ENCODE measurements at places on chromosomes 16 and 17. TPM values are rescaled to one million over a fixed set of nuclear protein-coding genes. Genes with fewer than 3 reads are reported as not detected.

DNA sequence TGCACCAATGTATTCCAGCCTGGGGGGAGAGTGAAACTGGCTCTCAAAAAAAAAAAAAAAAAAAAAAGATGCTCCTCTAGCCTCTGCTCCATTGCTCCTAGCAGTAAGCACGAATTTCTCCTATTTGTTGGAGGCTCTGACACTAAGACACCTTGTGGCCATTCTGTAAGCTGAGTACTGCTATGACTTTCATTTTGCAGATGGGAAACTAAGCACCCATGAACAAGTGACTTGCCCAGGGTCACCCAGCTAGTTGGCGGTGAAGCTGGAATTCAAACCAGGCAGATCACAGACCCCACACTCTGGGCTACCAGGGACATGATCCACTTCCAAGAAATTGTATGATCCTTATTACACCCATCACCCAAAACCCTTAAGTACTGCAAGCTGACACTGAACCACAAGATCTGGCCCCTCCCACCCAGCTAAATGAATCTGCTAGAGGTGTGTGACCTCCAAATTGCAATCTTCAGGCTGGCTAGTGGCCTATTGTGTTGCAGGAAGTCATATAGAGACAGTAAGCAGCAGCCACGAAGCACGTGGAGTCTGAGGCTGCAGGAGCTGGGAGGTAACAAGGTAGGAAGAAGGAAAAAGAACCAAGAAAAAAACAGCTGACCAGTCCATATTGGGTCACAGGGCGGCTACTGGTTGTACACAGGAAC lies 209.4 kb downstream of the XYLT1 start:
- no peak for DNase-seq
- no peaks in the 10 kb centered on the region for H3K36me3 ChIP-seq
- H3K4me1 ChIP-seq, result no peaks in the 10 kb centered on the region
- no peak overlapping the region for H3K4me3 ChIP-seq
- no peak overlapping the region for H3K27ac ChIP-seq

GRCh38 chr17:1059131-1059795 lies 62.3 kb downstream of the TIMM22 start:
- H3K4me1 ChIP-seq, result peaks cover 8% of the 10 kb centered on the region
- no peak overlapping the region for H3K4me3 ChIP-seq
- DNase-seq, result no peak
- peaks cover 42% of the 10 kb centered on the region for H3K36me3 ChIP-seq

DNA sequence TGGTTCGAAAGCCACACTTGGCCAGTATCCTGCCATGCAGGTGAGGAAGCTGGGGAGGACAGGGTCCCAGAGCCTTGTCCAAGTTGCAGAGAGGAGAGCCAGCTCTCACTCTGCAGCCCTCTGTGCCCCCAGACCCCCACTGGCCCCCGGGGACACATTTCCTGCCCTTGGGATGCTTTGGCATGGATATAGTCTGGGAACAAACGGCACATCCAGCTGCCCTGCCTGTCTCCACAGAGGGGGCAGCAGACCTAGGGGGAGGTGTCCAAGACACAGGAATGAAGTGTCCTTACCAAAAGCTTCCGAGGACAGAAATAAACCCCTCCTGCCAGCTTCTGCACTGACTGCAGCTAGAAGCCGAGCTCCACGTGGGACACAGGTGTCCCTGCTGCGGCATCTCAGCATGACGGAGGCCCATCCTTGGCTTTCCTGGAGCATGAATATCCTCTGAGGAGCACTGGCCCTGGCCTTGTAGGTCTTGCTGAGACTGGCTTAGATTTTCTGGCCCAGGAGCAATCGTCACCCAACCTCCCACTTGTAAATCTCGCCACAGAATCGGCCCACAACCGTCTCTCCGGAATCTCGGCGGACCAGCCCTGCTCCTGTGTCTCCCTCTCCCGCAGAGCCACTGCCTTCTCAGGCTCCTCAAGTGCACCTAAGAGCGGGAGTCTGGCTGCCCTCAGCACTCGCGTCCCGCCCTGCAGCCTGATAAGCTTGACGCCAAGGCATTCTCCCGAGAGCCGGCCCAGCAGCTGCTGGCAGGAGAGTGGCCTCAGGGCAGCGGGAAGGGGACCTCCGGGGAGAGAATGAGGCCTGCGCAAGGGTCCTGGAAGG lies 1.1 kb upstream of the CAPN15 start:
- peaks cover 25% of the 10 kb centered on the region for H3K36me3 ChIP-seq
- no peaks in the 10 kb centered on the region for H3K27me3 ChIP-seq
- H3K27ac ChIP-seq, result peak overlapping the region; percentile 89
- peaks cover 8% of the 10 kb centered on the region for H3K4me1 ChIP-seq

DNA sequence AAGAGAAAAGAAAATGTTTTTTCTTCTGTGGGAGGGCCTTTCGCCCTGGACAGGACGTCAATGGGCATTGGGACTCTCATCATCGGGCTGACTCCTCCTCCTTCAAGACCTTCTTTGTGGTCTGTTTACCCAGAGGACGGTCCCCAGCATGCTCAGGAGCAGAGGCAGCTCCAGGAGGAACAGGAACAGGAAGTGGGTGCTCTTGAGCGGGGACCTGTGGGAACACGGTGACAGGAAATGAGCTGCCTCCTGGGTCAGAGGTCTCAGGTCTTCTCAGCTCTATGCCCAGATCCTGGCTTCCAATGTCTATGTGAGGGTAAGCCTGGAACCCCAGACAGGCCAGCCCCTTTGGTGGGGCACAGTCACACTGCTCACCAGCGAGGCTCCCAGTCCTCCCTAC lies 12.2 kb downstream of the CD300LD start:
- DNase-seq, result no peak
- H3K4me1 ChIP-seq, result peaks cover 5% of the 10 kb centered on the region

DNA sequence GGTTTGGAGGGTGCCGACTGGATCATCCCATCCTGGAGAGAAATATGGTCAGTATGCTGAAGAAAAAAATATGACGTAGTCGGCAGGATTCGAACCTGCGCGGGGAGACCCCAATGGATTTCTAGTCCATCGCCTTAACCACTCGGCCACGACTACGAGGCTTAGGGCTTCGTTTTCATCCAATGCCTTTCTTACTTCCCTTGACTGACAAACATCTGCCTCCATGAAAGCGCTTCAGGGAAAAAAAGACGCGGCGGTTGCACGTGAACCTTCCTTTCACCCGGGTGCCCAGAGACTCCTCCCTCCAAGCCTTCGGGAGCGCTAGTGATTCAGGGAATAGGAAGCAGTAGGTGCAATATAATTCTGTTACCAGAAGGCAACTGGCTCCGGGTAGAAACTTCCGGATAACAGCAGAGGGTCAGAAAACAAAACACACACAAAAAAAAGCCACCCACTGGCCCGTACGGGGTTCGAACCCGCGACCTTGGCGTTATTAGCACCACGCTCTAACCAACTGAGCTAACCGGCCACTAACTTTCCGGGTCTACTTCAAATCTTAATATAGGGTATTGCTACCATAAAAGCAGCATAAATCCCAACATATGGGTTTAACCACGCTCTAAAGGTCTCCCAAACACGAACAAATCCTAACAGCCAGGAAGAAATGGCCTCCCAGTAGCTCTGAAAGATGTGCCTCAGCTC lies 16.3 kb upstream of the AURKB start:
- no peaks in the 10 kb centered on the region for H3K27me3 ChIP-seq
- H3K36me3 ChIP-seq, result peaks cover 76% of the 10 kb centered on the region
- H3K27ac ChIP-seq, result peak overlapping the region; percentile 92
- H3K4me1 ChIP-seq, result peaks cover 24% of the 10 kb centered on the region

KRTAP4-5 gene
- total RNA-seq, result not detected

KRTAP4-3 gene
- not detected for total RNA-seq

ZBTB4 gene
- 26.3 TPM for total RNA-seq

DNA sequence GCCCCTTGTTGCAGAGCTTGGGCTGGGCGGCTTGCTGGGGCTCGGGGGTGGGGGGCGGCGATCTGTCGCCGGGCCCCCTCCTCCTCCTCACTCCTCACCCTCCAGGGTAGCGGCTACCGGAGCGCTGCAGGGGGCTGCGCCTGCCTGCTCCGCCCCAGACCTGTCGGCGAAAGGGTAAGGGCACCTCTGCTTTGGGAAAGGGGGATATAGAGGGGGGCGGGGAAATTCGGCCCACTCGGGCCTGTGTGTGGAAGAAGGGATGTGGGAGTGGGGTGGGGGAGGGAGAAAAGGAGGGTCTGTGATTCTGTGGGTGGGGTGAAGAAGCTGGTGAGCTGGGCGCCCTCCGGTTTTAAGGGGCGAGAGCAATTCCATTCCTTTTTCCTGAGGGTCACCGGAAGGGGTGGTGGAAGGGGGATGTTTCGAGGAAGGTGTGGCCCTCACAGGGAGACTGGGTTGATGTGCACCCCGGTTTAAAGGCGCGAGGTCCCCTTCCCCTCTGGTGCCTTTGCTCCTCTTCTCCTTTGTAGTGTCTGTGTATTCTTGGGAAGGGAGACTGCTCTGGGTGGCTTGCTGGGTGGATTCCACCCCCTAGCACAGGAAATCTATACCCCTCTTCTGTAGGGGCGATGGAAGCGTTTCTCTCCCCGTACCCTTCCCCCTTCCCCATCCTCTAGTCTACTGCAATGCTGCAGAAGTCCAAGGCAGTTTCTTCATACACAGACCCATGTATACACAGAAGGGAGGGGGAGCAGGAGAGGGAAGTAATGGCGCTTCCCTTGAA lies 878 bp downstream of the TAOK1 start:
- H3K27me3 ChIP-seq, result no peaks in the 10 kb centered on the region
- peak overlapping the region; percentile 96 for H3K4me3 ChIP-seq
- peaks cover 22% of the 10 kb centered on the region for H3K36me3 ChIP-seq
- DNase-seq, result peak; percentile 38

- no peak for DNase-seq
- H3K4me3 ChIP-seq, result no peak overlapping the region
- no peaks in the 10 kb centered on the region for H3K4me1 ChIP-seq
- H3K27me3 ChIP-seq, result no peaks in the 10 kb centered on the region
Observed at GRCh38 chr16:88072571-88073001, 121.4 kb downstream of the BANP start.

GRCh38 chr17:31469959-31470358 lies 78.5 kb downstream of the RAB11FIP4 start:
- no peak overlapping the region for H3K27ac ChIP-seq
- no peak for DNase-seq
- H3K36me3 ChIP-seq, result no peaks in the 10 kb centered on the region
- H3K4me3 ChIP-seq, result no peak overlapping the region
- peaks cover 31% of the 10 kb centered on the region for H3K27me3 ChIP-seq

DNA sequence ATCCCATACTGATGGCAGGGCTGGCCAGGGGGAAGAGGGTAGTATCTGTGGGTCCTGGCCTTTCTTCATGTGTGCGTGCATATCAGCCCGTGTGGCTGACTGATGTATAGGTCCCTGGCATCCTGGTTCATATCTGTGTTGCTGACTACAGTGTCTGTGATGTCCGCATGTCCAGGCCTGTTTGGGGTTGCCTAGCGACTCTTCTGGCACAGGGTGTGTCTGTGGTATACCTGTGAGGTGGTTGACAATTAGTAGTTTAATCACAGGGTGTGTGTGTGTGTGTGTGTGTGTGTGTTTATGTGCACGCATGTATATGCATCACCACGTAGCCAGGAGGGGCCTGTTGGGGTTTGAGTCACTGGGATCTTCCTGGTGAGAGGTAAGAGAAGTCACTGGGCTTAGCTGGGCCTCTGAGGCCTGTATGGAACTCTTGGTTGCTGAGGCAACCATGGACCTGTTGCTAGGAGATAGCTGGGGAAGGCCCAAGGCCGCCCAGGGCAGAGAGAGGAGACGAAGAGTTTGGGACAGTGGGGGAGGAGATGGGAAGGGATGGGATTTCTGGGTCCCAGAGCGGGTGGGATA lies 603 bp upstream of the TMEM95 start:
- H3K27ac ChIP-seq, result peak overlapping the region; percentile 93
- peak; percentile 91 for DNase-seq
- peak overlapping the region; percentile 85 for H3K4me3 ChIP-seq
- H3K4me1 ChIP-seq, result peaks cover 17% of the 10 kb centered on the region

GRCh38 chr16:69906838-69907401 lies 44.2 kb upstream of the CLEC18A start:
- DNase-seq, result no peak
- no peaks in the 10 kb centered on the region for H3K27me3 ChIP-seq
- peaks cover 23% of the 10 kb centered on the region for H3K36me3 ChIP-seq
- no peak overlapping the region for H3K27ac ChIP-seq

- H3K27ac ChIP-seq, result no peak overlapping the region
- peaks cover 11% of the 10 kb centered on the region for H3K27me3 ChIP-seq
- H3K4me3 ChIP-seq, result no peak overlapping the region
- H3K36me3 ChIP-seq, result peaks cover 9% of the 10 kb centered on the region
- no peak for DNase-seq
Observed at GRCh38 chr16:181565-182021, 1.3 kb downstream of the HBQ1 start.

RAC3 gene
- 9.7 TPM for total RNA-seq

ACSM5 gene
- 0.54 TPM for total RNA-seq

CES4A gene
- total RNA-seq, result 5.1 TPM

CCDC78 gene
- 6.0 TPM for total RNA-seq

GRCh38 chr17:80274331-80274730 lies 13.7 kb downstream of the RNF213 start:
- H3K4me3 ChIP-seq, result no peak overlapping the region
- DNase-seq, result no peak
- no peaks in the 10 kb centered on the region for H3K27me3 ChIP-seq
- H3K36me3 ChIP-seq, result peaks cover 20% of the 10 kb centered on the region
- H3K27ac ChIP-seq, result no peak overlapping the region

DNA sequence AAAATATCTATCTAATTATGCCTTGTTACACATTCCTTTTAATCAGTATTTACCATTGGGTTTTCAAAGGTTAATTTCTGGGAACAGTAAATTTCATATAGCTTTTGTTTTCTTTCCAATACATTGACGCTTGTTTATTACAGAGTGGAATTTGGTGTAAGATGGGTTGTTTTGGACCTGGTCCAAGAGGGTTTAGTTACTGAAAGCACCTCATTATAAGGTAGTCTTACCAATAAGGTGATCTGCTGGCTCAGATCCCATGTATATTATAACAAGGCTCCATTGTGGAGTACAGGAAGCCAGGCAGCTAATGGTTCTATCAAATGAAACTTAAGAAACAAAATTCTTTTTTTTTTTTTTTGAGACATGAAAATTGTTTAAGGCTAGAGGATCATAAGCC lies 87.3 kb upstream of the NACA2 start:
- H3K27ac ChIP-seq, result no peak overlapping the region
- no peaks in the 10 kb centered on the region for H3K4me1 ChIP-seq
- DNase-seq, result no peak
- H3K27me3 ChIP-seq, result no peaks in the 10 kb centered on the region

PLSCR3 gene
- 59.0 TPM for total RNA-seq

DNA sequence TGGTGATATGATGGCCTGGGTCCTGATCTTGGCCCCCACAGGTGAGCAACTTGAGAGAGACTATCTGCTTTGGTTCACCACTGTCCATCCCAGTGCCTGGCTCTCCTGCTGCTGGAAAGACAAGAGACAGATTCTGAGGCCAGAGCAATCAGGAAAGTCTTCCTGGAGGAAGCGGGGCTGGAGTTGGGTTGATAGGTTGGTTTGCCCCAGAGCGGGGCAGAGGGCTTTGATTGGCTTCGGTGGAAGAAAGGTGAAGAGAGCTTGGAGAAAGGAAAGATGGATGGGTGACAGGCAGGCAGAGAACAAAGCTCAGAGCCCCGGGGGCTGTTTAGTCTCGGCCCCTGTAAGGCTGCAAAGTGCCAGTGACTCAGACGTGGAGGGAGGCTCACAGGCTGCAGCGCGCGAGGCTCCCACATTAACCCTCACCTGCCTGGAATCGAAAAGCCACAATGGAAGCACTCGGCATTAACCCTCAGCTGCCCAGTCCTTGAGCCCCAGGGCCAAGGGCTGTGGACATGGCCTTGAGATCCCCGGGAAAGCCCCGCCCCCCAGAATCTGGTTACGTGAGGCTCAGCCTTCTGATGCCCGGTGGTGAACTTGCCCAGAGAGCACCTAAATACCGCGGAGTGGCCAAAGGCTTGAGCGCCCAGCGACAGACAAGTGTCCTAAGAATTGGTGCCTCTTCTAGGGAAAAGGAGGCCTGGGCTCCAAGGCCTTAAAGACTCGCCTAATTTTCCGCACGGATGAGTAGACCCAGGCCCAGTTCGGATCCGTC lies 996 bp upstream of the CPNE2 start:
- no peaks in the 10 kb centered on the region for H3K27me3 ChIP-seq
- peak; percentile 64 for DNase-seq
- H3K36me3 ChIP-seq, result no peaks in the 10 kb centered on the region
- H3K4me3 ChIP-seq, result peak overlapping the region; percentile 60
- H3K4me1 ChIP-seq, result no peaks in the 10 kb centered on the region
- no peak overlapping the region for H3K27ac ChIP-seq
